ENCODE measurements at places on chromosomes 6 and 20. TPM values are rescaled to one million over a fixed set of nuclear protein-coding genes. Genes with fewer than 3 reads are reported as not detected.

The OR12D3 gene
- not detected for total RNA-seq

The TINAG gene
- total RNA-seq = not detected

GRCh38 chr6:106527979-106528378, 101.3 kb downstream of the RTN4IP1 start:
- DNase-seq = no peak
- H3K4me1 ChIP-seq = no peaks in the 10 kb centered on the region
- no peak overlapping the region for H3K27ac ChIP-seq
- no peaks in the 10 kb centered on the region for H3K36me3 ChIP-seq
- no peaks in the 10 kb centered on the region for H3K27me3 ChIP-seq

DNA sequence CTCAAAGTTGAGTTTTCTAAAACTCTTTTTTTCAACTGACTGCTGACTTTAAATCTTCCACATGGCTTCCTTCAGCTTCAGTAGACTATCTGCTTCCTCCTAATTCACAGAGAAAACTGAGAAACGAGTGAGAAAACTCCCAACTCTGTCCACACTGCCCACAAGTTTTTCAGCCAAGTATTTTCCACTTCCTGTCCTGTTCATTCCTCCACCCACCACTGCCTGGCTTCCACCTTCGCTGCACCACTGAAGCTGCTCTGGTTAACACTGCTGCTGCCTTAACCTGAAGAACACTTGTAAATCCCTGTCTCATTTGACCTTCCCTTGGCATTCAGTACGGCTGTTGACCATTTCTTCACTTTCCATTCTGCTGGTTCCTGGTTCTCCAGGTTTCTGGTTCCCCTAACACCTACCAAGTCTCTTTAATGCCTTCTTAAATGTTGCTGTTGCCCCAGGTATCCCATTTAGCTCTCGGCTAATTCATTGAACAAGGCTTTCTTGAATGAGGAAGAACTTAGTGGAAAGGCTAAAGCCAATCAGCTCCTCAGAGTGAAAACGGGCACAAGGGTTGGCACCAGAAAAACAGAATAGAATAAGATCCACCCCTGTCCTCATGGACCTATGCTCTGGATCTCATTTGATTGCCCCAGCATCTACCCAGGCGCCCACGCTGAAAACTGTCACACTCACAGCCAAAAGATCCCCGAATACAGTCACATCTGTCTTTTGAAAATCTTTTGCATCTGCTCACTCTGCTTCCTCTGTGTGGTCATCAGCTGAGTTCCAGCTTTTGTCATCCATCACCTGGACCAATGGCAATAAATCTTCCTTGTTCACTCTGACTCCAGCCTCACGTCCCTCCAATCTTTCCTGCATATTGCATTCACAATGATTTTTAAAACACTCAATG, 104.4 kb upstream of the TAB2 start:
- peak overlapping the region; percentile 20 for H3K27ac ChIP-seq
- H3K4me1 ChIP-seq = peaks cover 6% of the 10 kb centered on the region
- no peaks in the 10 kb centered on the region for H3K27me3 ChIP-seq
- DNase-seq = no peak
- H3K36me3 ChIP-seq = no peaks in the 10 kb centered on the region

- H3K27me3 ChIP-seq = no peaks in the 10 kb centered on the region
- no peaks in the 10 kb centered on the region for H3K36me3 ChIP-seq
Measured at GRCh38 chr20:3818155-3819151, 1.9 kb upstream of the AP5S1 start.
